Osteocyte (in vitro differentiated cells): ENCODE measurements at places on chromosomes 3 and 15. TPM values are rescaled to one million over a fixed set of nuclear protein-coding genes. Genes with fewer than 3 reads are reported as not detected.

The RTP3 gene
- total RNA-seq = not detected in 2 replicates

The MAGI1 gene
- 20.1 and 21.9 TPM in 2 replicates for total RNA-seq

The CHST2 gene
- total RNA-seq = 41.6 and 44.5 TPM in 2 replicates

The GALNT15 gene
- total RNA-seq = 0.56 and 1.2 TPM in 2 replicates

The OR5K2 gene
- total RNA-seq = not detected in 2 replicates

The MAGEL2 gene
- 1.4 and 1.5 TPM in 2 replicates for total RNA-seq

The PLSCR2 gene
- not detected in 2 replicates for total RNA-seq

DNA sequence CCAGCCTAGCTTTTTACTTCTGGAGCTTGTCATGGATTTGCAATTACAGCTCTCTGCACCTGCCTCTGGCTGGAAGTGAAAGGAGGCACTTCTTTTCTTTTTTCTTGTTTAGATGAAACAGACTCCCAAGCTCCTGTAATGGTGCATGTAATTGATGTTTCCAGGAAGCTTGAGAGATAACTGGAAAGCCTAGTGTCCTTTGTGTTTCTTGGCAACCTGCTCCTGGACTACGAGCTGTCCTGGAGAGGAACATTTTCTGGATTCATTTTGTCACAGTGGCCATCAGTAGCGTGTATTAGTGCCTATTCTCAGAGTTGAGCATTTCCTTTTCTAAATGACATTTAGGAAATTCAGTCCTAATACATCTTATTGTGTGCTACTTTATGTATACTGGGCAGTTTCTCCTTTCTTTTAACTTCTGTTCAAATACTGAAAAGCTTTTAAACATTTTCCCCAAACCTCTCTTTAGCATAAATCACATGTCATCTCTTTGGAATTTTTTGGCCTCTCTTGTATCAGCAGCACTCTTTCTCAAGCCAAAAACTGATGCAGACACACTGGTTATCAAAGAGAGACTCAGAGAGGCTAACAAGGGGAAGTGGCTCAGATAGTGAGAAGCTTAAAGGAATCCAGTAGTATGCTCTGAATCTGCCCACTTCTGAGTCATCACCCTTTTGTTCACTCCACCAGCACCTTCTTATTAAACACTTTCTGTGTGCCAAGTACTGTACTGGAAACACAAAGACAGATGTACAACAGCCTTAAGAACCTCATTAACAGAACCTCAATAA, 62.6 kb upstream of the SLC2A2 start:
- H3K27ac ChIP-seq = peak overlapping the region; percentile 33
- DNase-seq = no peak
- H3K27me3 ChIP-seq = no peaks in the 10 kb centered on the region
- H3K4me3 ChIP-seq = no peak overlapping the region
- H3K4me1 ChIP-seq = peaks cover 17% of the 10 kb centered on the region

DNA sequence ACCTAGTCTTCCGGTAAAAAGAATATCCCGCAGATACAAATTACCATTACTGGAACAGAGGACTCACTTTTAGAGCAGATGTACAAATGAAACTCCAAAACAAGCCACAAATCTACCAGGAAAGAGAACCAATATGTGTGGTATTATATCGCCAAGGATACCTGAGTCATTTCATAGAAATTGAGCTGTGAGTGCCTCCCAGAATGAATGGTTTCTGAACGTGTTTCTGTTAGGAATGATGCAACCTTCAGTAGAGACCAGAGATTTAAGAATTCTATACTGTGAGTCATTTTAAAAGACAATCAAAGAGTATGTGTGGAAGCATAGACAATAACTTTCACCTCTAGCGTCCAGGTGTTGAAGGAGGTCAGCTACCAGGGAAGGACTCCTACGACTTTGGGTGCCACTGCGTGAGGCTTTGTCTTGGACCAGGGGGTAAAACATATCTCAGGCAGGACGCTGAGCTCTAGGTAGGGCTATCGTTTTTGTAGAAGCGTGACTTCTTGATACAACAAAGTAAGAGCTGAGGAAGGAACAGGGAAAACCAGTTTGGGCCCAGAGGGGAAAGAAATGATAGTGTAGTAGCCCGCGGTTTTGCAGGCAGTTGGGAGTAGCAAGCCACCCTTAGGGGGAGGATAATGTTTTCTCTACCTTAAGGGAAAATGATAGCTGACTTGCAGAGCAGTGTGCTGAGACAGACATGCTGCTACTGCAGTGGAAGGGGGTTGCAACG, 210.4 kb downstream of the TP63 start:
- H3K27ac ChIP-seq = no peak overlapping the region
- H3K36me3 ChIP-seq = no peaks in the 10 kb centered on the region
- H3K27me3 ChIP-seq = no peaks in the 10 kb centered on the region

DNA sequence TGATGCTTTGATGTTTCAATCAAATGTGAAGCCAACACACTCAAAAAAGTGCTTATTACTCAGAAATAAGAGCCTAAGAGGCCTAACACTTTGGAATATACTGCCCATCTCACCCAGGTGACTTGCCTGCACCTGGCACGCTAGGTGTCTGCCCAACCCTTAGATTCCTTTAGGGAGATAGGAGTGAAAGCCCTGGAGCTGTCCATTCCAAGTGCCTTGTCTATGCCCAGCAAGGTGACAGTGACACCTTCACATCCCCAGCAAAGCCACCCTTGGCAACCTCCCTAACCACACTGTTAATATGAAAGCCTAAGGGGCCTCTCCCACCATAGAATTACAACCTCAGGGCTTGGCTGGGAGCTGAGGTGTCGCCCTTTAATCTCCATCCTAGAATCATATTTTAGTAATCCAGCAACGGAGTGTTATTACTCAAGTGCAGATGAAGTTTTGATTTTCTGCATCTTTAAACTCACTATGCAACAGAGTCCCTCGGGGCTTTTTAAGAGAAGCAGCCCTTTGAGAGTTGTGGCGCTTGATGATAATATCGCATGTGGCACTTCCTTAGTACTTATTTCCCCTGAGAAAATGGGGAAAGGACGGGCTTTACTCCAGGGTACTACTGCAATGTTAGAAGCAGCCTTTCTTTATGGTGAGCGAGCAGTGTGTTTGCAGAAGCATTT, 24.8 kb downstream of the ATP10A start:
- no peak overlapping the region for H3K27ac ChIP-seq
- peaks cover 14% of the 10 kb centered on the region for H3K36me3 ChIP-seq
- DNase-seq = no peak
- no peaks in the 10 kb centered on the region for H3K27me3 ChIP-seq
- H3K4me1 ChIP-seq = peaks cover 27% of the 10 kb centered on the region

DNA sequence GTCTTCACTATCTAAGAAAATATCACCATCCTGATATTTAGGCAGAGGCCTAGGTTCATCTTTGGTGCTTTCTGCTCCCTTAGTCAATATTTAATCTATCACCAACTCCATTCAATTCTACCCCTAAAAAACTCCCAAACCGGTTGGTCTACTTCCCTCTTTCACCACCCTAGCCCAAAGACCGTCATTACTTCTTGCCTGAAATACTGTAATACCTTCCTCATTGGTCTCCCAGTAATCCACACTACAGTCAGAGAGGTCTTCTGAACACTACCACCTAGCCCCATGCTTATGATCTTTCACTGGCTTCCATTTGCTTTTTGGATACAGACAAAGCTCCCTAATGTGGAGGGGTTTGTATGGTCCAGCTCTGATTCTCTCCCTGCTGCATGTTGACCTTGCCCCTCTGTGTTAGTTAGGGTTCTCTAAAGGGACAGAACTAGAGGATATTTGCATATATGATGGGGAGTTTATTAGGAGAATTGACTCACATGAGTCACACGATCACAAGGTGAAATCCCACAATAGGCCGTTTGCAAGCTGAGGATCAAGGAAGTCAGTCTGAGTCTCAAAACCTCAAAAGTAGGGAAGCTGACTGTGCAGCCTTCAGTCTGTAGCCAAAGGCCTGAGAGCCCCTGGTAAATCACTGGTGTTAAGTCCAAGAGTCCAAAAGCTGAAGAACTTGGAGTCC, 36.4 kb upstream of the ATP2C1 start:
- no peaks in the 10 kb centered on the region for H3K4me1 ChIP-seq
- no peaks in the 10 kb centered on the region for H3K36me3 ChIP-seq
- peaks cover 12% of the 10 kb centered on the region for H3K27me3 ChIP-seq
- no peak overlapping the region for H3K27ac ChIP-seq
- DNase-seq = no peak
- no peak overlapping the region for H3K4me3 ChIP-seq

DNA sequence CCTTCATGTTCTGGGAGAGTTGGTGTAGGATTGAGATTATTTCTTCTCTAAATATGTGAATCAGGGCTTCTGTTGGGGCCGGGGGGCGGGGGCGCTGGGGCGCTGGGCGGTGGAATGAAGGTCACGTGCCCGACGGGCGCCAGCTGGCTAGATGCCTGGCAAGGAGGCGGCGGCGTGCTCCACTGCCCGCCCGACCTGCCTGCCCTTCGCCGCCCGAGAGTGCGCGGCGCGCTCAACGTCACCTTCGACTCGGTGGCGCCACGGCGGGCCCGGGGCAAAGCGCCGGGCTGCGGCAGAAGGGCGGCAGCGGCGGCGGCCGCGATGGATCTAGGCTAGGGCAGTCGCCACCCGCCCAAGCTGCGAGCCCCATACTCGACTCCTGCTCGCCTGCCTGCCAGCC, 47.0 kb upstream of the LHFPL4 start:
- no peaks in the 10 kb centered on the region for H3K36me3 ChIP-seq
- H3K4me3 ChIP-seq = no peak overlapping the region
- H3K4me1 ChIP-seq = no peaks in the 10 kb centered on the region
- no peak overlapping the region for H3K27ac ChIP-seq

DNA sequence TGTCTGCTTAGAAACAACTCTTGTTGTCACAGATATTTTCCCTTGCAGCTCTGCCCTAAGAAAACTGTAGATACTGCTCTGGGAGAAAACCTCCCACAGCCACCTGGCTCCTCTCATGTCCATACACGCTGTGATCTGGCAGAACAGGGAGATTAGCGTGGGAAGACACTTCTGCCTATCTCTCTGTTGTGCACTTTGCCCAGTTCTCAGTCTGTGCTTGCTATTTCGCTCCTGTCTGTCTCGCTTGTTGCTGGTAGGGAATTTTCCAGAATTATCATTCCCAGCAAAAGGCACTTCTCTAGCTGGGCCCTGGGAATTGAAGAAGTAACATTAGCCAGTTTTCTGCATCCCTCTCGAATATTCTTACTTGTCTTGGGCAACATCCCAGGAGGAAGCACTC, 8.1 kb upstream of the GATM start:
- DNase-seq = no peak
- H3K27me3 ChIP-seq = peaks cover 77% of the 10 kb centered on the region
- H3K4me1 ChIP-seq = no peaks in the 10 kb centered on the region
- H3K27ac ChIP-seq = no peak overlapping the region
- no peak overlapping the region for H3K4me3 ChIP-seq
- no peaks in the 10 kb centered on the region for H3K36me3 ChIP-seq

GRCh38 chr3:150956376-150956775, 16.2 kb downstream of the CLRN1 start:
- DNase-seq = no peak
- H3K27ac ChIP-seq = no peak overlapping the region

GRCh38 chr3:23035927-23036640, 167.0 kb upstream of the UBE2E2 start:
- H3K4me3 ChIP-seq = no peak overlapping the region
- H3K27ac ChIP-seq = peak overlapping the region; percentile 27
- peaks cover 29% of the 10 kb centered on the region for H3K4me1 ChIP-seq
- peaks cover 11% of the 10 kb centered on the region for H3K36me3 ChIP-seq
- no peak for DNase-seq
- peaks cover 9% of the 10 kb centered on the region for H3K27me3 ChIP-seq

GRCh38 chr15:90300988-90301706, 35.7 kb downstream of the NGRN start:
- DNase-seq = peak; percentile 86
- no peak overlapping the region for H3K27ac ChIP-seq

- H3K4me3 ChIP-seq = no peak overlapping the region
- no peaks in the 10 kb centered on the region for H3K4me1 ChIP-seq
- H3K27ac ChIP-seq = no peak overlapping the region
Observed at GRCh38 chr3:36744763-36745162, 19.6 kb downstream of the DCLK3 start.

- no peaks in the 10 kb centered on the region for H3K36me3 ChIP-seq
- no peak overlapping the region for H3K27ac ChIP-seq
- H3K27me3 ChIP-seq = no peaks in the 10 kb centered on the region
- H3K4me3 ChIP-seq = no peak overlapping the region
Observed at GRCh38 chr3:142597906-142598305, 1.7 kb downstream of the PLS1 start.

DNA sequence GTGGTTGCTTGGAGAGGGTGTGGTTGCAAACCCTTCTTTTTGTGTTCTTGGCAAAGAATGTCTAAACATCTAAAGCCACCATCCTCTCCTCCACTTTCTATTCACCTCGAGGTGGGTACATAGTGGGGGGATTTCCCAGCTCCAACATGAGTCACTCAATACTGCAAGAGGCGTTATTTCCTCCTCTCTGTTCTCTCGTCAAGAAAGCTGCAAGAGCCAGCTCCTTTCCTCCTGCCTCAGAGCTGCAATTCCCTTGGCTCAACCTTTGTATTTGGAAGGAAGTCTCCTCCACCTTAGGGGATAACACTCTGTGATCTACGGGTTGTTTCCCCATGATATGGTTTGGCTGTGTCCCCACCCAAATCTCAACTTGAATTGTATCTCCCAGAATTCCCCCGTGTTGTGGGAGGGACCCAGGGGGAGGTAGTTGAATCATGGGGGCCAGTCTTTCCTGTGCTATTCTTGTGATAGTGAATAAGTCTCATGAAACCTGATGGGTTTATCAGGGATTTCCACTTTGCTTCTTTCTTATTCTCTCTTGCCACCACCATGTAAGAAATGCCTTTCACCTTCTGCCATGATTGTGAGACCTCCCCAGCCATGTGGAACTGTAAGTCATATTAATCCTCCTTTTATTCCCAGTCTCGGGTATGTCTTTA, 138.4 kb downstream of the PLCL2 start:
- no peak overlapping the region for H3K27ac ChIP-seq
- no peaks in the 10 kb centered on the region for H3K4me1 ChIP-seq
- no peaks in the 10 kb centered on the region for H3K36me3 ChIP-seq
- no peaks in the 10 kb centered on the region for H3K27me3 ChIP-seq
- no peak for DNase-seq

- H3K27ac ChIP-seq = no peak overlapping the region
- H3K27me3 ChIP-seq = no peaks in the 10 kb centered on the region
- H3K4me3 ChIP-seq = no peak overlapping the region
- H3K4me1 ChIP-seq = peaks cover 8% of the 10 kb centered on the region
Observed at GRCh38 chr3:13584427-13584891, 35.5 kb downstream of the FBLN2 start.

GRCh38 chr15:99753066-99753465, 19.8 kb upstream of the LYSMD4 start:
- peaks cover 5% of the 10 kb centered on the region for H3K27me3 ChIP-seq
- DNase-seq = no peak
- H3K4me1 ChIP-seq = no peaks in the 10 kb centered on the region

DNA sequence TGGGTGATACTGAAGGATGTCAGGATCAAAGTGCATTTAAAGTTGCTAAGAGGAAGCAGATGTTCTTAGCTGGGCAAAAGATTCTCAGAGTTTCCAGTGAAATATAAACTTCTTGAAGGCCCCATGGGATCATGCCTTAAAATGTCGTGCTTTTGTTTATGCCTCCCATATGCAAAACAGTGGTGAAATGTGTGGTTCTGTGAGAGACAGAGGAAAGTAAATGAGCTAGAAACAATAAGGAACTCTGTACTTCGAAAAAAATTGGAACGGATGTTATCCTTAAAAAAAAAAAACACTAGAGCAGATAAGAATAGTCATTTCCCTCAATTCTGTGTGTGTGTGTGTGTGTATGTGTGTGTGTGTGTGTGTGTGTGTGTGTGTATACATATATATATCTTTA, 497.0 kb upstream of the TBL1XR1 start:
- H3K27me3 ChIP-seq = no peaks in the 10 kb centered on the region
- no peaks in the 10 kb centered on the region for H3K36me3 ChIP-seq
- H3K4me3 ChIP-seq = peak overlapping the region; percentile 2
- peak overlapping the region; percentile 86 for H3K27ac ChIP-seq
